ENCODE measurements at places on chromosomes 7 and 10. TPM values are rescaled to one million over a fixed set of nuclear protein-coding genes. Genes with fewer than 3 reads are reported as not detected.

UTF1 gene
- total RNA-seq, result not detected

DNA sequence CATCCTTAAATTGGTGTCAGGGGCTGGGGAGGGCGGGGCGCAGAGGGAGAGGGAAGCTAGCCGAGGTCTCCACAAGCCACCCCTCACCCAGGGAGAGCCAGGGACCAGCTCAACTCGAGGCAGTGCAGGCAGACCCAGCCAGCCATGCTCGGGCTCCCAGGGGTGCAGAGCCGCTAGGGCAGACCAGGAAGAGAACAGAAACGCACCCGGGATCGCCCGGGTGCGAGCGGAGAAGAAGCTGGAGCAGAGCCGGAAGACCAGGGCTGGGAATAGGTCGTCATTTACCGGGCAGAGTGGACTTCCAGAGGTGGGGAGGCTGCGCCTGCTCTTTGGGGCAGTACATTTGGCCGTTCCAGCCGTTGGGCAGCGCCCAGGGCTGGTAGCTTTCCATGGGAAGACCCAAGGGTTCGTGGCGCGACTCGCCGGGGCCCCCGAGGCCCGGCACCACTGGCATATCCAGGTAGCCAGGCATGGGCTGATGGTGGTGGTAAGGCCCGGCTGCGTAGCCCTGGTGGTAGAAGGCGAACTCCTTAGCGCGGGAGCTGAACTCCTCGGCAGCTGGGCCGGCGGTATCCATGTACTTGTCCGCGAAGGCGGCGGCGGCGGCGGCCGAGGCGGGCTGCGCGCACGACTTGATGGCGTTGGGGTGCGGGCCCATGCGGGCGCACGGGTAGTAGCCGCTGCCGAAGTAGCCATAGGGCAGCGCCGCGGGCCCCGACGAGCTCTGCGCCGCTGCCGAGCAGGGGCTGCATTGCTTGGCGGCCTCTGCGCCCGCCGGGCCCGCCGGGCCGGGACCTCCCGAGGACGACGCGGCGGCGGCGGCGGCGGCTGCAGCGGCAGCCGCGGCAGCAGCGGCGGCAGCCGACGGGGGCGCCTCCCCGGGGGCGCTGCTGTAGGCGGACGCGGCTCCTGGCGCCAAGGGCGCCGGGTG lies 755 bp downstream of the HOXA13 start:
- H3K27ac ChIP-seq, result no peak overlapping the region
- no peak for DNase-seq
- H3K27me3 ChIP-seq, result peaks cover 78% of the 10 kb centered on the region
- peaks cover 34% of the 10 kb centered on the region for H3K4me1 ChIP-seq

- H3K4me1 ChIP-seq, result peaks cover 1% of the 10 kb centered on the region
- H3K4me3 ChIP-seq, result no peak overlapping the region
- no peaks in the 10 kb centered on the region for H3K36me3 ChIP-seq
- no peak overlapping the region for H3K27ac ChIP-seq
Observed at GRCh38 chr10:266974-267425, 131.7 kb downstream of the ZMYND11 start.

CALHM3 gene
- total RNA-seq, result not detected

DNA sequence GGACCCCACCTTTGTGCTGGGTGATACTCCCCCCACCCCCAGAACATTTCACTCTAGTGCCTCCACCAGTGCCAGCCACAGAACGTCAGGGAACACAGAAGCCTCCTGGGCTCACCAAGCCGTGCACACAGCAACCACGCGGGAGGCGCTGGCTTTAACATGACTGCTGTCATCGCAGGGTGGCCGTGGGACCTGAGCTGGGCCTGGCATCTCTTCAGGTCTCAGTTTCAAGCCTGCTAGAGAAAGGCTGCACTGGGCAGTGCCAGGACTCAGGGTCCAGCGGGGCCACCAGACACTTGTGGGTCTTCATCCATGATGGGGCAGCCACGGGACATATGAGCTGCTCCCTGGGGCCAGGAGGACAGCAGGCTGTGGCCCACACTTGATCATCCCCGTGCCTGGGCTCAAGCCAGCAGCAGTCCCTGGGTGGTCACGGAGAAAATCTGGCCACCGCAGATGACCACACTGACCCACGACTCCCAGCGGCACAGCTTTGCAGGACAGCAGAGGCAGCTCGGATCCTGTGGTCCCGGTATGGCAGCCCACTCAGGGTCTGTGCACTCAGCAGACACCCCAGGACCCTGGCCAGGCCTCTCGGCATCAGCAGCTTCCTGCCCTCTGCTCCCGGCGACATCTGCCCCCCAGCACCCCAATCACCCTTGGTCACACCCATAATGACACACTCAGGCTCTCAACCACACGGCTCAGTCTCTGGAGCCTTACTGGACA lies 44.2 kb downstream of the CAMK2B start:
- no peaks in the 10 kb centered on the region for H3K4me1 ChIP-seq
- no peaks in the 10 kb centered on the region for H3K27me3 ChIP-seq
- peak; percentile 2 for DNase-seq
- H3K27ac ChIP-seq, result no peak overlapping the region
- H3K4me3 ChIP-seq, result no peak overlapping the region
- no peaks in the 10 kb centered on the region for H3K36me3 ChIP-seq

GRCh38 chr10:123241391-123242141 lies 87.4 kb downstream of the BUB3 start:
- DNase-seq, result peak; percentile 64
- peak overlapping the region; percentile 7 for H3K4me3 ChIP-seq
- H3K27ac ChIP-seq, result peak overlapping the region; percentile 86
- no peaks in the 10 kb centered on the region for H3K27me3 ChIP-seq
- H3K4me1 ChIP-seq, result peaks cover 26% of the 10 kb centered on the region

DNA sequence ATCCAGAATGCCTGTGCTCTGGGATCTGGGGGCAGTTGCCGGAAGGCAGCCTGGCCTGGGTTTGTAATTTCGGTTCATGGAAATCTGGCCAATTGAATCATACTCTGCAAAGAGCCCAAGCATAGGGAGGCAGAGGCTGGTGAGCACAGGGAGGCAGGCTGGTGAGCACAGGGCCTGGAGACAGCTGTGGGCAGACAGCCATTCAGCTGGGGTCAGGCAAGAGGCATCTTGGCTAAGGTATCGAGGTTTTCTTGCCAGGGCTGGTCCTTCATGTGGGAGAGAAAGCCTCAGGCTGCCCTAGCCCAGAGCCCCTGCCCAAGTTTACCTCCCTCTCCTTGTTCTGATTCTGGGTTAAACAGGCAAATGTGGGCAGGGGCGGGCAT lies 63.7 kb upstream of the BAIAP2L1 start:
- H3K4me1 ChIP-seq, result no peaks in the 10 kb centered on the region
- H3K4me3 ChIP-seq, result no peak overlapping the region
- DNase-seq, result no peak
- H3K27ac ChIP-seq, result no peak overlapping the region
- H3K27me3 ChIP-seq, result peaks cover 7% of the 10 kb centered on the region

CSTF2T gene
- total RNA-seq, result 25.6 TPM

GRCh38 chr7:154978017-154978416 lies 24.9 kb downstream of the PAXIP1 start:
- no peaks in the 10 kb centered on the region for H3K27me3 ChIP-seq
- no peak for DNase-seq
- H3K27ac ChIP-seq, result no peak overlapping the region
- peaks cover 15% of the 10 kb centered on the region for H3K4me1 ChIP-seq

LIPF gene
- total RNA-seq, result not detected

DNA sequence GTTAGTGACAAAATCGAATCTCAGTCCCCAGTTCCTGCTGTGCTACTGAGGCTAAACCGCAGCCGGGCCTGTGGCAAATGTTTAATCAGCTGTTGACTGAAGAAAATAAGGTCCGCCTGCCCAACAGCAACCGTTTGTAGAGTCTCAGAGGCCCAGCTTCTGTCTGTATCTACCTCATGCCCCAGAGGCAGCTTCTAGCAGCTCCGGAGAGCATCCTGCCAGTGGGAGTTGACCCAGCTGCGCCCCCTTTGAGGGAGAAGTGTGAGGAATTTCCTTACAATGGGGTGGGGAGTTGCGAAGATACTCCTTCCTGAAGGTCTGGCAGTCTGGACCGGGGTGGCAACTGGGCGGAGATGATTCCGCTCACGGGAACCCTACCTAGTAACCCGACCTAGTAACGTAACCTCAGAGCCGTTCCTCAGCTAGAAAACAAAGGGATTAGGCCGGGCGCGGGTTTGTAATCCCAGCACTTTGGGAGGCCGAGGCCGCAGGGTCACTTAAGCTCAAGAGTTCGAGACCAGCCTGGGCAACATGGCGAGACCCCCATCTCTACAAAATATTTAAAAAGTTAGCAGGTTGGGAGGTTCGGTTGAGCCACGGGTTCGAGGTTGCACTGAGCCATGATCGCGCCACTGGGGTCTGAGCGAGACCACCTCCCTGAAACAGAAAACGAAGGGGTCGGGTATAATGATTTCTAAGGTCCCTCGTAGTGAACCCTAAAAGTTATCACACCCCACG lies 846 bp upstream of the ZNF775 start:
- peak; percentile 57 for DNase-seq
- peaks cover 49% of the 10 kb centered on the region for H3K4me1 ChIP-seq
- H3K4me3 ChIP-seq, result peak overlapping the region; percentile 73
- no peaks in the 10 kb centered on the region for H3K27me3 ChIP-seq
- peaks cover 2% of the 10 kb centered on the region for H3K36me3 ChIP-seq

DNA sequence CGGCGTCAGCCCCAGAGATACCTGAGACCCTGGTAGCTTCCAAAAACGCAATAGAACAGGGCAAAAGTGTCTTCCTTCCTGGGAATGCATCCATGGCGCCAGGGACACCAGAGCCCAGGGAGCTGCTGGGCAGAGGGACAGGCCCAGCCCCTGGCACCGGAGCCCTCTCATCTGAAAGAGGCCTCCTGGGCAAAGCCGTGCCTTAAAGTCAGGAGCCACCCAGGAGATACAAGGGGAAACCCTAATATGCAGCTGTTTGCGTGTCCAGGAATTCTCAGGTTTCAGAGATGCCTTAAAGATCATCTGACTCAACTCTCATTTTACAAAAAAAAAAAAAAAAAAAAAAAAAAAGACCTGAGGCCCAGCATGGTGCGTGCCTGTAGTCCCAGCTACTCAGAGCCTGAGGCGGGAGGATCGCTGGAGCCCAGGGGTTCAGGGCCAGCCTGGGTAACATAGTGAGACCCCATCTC lies 28.0 kb downstream of the NUDT1 start:
- no peak for DNase-seq
- H3K36me3 ChIP-seq, result peaks cover 7% of the 10 kb centered on the region
- H3K4me3 ChIP-seq, result no peak overlapping the region

GRCh38 chr7:146150153-146150552 lies 33.6 kb downstream of the CNTNAP2 start:
- H3K4me1 ChIP-seq, result no peaks in the 10 kb centered on the region
- no peaks in the 10 kb centered on the region for H3K36me3 ChIP-seq
- H3K4me3 ChIP-seq, result no peak overlapping the region
- no peak overlapping the region for H3K27ac ChIP-seq

TSPAN33 gene
- 7.2 TPM for total RNA-seq

TMEM196 gene
- not detected for total RNA-seq

CTAGE4 gene
- 2.2 TPM for total RNA-seq

DNA sequence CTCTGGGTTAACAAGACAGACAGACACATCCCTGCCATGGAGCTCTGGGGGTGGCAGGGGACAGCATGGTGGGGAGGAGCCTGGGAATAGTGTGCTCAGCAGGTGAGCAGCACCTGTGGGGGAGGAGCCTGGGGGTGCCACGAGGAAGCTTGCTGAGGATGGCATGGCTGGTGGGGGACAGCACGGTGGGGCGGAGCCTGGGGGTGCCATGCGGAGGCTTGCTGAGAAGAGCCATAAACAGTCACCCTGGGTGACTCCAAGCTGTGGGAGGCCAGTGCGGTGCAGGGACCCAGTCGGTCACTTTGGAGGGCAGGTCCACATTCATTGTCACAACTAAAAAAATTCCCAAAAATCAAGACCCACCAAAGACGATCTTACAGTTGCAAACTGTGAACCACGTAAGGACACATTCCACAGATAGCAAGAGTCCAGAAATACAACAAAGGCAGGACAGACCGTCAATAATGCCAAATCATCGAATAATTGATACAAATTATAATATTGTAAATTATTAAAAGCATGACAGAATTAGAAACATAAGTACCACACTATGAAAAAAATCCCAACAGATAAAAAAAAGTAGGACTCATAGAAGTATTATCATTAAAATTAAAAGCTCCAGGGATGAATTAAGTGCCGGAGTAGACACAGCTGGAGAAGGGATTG lies 24.4 kb downstream of the NKX6-2 start:
- H3K36me3 ChIP-seq, result peaks cover 12% of the 10 kb centered on the region
- H3K4me1 ChIP-seq, result peaks cover 19% of the 10 kb centered on the region
- no peaks in the 10 kb centered on the region for H3K27me3 ChIP-seq
- H3K4me3 ChIP-seq, result no peak overlapping the region
- H3K27ac ChIP-seq, result no peak overlapping the region
- no peak for DNase-seq

TMEM72 gene
- total RNA-seq, result not detected

DNA sequence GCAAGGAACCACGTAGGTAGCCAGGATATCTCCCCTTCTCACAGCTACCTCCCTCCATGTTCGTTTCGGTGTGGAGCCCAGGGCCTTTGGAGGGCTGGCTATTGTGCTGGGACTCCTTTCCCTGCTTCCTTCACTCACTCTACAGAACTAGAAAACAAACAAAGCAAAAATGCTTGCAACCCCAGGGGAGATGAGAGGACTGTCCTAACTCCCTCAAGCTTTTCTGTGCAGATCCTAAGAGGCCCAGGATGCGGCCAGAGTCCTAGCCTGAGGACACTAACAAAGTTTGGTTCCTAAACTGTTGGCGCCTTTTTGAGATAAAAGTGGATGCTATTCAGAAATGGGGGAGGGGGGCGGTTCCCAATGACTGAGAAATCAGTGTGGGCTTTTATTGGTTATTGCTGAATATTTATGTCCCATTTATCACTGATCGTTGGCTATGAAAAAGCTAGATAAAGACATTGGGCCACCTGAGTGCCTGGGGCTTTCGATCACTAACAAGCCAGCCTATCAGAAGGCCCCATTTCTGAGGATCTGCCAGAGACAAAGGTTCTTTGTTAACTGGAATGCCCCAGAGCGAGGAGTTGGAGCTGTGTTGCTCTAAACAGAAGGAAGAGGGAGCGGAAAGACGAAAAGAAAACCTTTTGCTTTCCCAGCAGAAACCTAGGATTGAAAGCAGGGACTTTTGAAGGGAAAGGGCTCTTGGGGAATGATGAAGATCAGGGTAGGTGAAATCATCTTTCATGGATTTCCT lies 95.2 kb upstream of the EGR2 start:
- H3K4me3 ChIP-seq, result no peak overlapping the region
- H3K4me1 ChIP-seq, result no peaks in the 10 kb centered on the region
- no peaks in the 10 kb centered on the region for H3K36me3 ChIP-seq
- no peak for DNase-seq

SYT15 gene
- 0.30 TPM for total RNA-seq

FKBP6 gene
- not detected for total RNA-seq
